ENCODE measurements at places on chromosomes 7 and 10.

GRCh38 chr7:96273716-96274115, 48.2 kb downstream of the SLC25A13 start:
- DNase-seq, result no peak

DNA sequence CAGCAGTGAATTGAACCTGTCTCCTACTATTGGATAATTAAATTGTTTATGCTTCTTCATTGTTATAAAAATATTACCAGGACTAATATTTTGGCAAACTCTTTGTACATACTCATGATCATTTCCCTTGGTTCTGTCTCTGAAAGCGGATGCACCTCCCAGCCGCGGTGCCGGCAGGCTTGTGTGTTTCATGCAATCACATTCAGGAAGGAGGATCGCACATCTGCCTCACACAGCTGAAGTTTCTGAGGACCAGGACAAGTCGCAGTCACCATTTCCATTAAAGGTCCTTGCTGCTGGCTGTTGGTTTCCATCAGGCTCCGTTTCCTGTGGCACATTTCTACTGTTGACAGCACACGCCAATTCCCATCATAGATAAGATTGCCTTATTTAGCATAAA, 117.8 kb upstream of the SHH start:
- no peak for DNase-seq

DNA sequence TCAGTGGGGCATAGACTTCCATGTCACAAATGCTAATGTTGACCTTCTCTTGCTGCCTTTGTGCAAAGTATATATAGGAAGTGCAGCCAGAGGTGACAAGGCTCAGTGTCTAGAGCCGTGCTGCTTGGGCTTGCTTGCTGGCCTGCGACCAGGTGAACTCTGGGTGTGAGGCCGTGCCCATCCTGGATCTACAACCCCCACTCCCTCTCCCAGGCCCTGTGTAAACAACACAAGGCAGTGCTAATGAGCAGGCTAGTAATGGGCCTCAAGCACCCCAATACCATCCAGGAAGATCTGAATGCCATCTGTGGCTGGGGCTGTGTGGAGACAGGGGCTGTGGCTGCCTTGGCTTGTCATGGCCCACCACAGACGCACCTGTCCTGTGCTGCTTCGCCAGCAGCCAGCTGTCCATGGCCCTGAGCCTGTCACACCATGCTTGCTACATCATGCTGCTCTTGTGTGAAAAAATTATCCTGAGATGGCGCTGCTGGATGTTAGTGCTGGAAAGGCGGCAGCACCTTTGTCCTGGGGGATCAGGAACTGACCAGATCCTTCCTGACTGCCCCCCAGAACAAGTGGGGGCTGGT, 107.6 kb upstream of the ZNF92 start:
- no peak for DNase-seq

GRCh38 chr10:35827783-35828182, 185.7 kb upstream of the FZD8 start:
- no peak for DNase-seq

DNA sequence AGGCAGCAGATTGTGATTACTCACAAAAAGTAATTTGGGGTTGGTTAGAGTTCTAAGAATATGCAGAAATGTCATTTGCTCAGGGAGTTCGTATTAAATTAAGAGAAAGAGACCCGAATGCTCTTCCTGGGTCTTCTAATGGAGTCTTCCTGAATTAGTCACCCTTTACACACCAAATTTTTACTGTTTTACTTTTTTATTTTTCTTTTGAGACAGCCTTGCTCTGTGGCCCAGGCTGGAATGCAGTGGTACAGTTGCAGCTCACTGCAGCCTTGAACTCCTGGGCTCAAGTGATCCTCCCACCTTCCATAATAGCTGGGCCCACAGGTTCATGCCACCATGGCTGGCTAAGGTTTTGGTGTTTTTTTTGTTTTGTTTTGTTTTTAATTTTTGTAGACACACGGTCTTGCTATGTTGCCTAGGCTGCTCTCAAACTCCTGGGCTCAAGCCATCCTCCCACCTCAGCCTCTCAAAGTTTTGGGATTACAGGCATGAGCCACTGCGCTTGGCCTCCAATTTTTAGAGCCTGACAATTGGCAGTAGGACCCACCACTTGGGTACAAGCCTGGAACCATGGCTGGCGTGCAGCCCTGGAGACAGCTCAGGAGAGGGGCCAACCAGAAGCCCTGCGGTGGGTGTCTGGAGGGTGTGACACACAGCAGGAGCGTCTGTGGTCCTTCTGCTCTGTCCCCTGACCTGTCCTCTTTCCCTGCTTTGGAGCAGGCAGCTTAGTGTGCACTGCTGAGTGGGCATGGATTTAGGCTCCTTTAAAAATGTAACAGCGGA, 16.4 kb upstream of the BHLHA15 start:
- DNase-seq, result no peak

DNA sequence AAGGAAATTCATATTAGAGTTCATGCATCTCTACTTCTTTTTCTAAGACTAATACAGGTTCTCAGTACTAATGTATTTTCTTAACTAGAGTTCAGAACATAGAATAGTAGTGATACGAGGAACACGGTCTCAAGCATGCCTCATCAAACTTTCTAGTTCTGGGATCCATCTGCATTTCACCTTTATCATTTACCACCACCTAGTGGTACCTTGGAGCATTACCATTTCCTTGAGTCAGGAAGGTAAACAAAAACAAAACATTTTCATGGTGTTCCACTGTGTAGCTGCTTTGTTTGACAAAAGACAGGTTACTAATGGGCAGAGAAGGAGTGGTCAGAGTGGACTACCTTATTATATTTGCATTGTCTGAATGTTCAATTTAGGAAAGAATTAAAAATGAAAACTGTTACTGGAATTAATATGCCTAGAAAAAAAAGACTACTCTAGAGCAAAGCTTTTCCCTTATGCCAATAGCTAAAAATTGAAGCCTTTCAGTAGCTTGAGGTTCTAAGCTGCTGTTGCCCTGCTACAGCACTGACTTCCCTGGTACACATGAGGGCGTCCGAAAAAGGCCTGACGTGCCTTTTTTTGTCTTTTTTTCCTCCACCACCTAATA, 44.5 kb downstream of the STARD3NL start:
- peak; percentile 75 for DNase-seq

DNA sequence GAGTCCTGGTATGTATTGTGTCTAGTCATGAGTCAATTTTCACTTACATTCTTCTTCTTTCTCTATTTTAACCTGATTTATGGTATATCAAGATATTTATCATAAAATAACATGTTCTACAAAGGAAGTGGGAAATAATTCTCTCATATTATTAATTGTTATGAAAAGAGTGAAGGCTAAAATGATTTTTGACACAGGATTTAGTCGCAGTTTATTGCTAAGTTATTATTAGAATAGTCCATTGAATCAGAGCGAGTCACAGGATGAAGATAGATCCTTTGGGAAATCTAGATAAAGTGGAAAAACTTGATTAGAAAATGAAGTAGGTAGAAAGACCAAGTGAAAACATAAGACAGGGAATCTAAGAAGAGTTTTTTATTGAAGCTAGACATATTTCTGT, 184.3 kb upstream of the DGKB start:
- DNase-seq, result no peak

- no peak for DNase-seq
Measured at GRCh38 chr10:128091636-128092210, 34.5 kb downstream of the MKI67 start.

DNA sequence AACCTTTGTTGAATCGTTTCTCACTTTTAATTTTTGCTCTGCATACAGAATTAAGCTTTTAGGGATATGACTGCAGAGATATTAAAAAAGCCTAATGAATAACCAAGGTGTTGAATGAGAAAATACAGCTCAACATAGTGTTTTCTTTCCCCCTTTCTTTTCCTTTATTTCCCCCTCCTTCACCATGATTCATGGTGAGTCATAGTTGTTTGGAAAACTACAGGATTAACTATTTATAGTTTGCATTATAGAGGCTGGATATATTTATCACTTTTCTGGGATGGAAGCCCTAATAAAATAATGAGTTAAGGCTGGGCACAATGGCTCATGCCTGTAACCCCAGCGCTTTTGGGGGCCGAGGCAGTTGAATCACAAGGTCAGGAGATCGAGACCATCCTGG, 115.0 kb downstream of the DNAJB9 start:
- no peak for DNase-seq

- DNase-seq, result no peak
Measured at GRCh38 chr7:33869176-33869575, 36.2 kb upstream of the BMPER start.

GRCh38 chr10:45224219-45224841, 91.1 kb downstream of the OR13A1 start:
- no peak for DNase-seq

DNA sequence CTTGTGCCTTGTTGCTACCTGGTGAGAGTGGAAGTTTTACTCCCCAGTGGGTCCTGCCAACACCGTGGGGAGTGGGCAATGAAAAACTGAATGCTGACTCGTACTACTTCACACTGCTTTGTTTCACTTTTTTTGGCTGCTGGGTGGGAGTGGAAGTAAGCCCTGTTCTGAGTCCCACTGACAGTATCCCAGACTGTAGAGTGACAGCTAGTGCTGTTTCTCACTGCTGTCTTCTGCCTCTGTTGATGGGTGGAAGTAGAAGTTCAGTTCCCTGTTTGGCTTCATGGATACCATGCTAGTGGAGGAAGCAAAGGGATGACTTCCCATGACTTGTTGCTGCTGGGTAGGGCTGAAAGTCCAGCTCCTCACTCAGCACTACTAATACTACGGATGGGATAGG, 98.4 kb downstream of the STK31 start:
- DNase-seq, result no peak

DNA sequence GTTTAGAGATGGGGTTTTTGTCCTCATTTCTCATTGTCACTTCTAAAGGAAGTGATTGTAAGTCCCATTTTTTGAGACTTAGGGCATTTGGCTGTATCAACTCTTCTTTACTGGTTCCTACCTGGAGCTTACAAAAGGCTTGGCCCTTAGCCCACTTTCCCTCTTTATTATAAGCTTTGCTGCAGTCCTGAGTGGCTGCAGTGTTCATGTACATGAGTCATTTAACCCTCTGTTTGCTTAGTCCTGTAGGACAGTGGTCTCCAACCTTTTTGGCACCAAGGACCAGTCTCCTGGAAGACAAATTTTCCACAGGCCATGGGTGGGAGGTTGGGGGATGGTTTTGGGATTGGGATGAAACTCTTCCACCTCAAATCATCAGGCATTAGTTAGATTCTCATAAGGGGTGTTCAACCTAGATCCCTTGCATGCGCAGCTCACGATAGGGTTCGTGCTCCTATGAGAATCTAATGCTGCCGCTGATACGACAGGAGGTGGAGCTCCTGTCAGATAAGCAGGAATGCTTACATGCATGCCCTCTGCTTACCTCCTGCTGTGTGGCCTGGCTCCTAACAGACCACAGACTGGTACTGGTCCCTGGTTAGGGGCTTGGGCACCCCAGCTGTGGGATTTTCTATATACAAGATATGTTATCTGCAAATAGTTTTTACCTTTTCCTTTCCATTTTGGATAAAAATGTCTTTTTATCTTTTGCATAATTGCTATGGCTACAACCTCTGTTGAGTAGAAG, 99.7 kb downstream of the CCSER2 start:
- DNase-seq, result no peak

DNA sequence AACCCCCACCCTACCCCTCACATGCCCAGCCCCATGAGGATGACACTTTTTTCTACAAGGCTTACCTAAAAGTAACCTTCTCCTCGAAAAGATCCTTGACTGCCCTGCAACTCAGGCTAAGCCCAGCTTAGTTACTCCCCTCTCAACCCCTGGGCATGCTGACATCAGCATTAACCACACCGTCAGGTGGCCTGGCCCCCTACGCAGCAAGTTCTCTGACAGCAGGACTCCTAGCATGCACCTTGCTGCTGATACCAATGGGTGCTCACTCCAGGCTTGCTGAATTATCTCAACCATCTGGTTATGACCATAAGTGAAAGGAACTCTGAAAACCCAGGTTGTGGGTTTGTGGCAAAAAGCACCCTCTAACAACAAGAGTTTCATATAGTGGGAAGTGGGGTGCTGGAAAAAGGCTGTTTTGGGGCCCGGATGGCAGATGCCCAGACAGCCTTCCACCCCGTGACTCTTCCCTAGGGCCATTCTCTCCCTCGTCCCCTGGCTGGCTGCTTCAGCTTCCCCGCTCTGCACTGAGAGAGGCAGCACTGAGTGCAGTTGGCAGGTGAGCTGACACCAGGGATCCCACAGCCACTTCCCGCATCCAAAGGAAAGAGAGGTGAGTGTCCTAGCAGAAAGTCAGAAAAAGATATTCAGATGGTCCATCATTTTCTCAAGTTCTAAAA, 518.9 kb downstream of the KCNMA1 start:
- DNase-seq, result no peak

GRCh38 chr7:158955146-158955870, 99.0 kb downstream of the DYNC2I1 start:
- DNase-seq, result no peak

DNA sequence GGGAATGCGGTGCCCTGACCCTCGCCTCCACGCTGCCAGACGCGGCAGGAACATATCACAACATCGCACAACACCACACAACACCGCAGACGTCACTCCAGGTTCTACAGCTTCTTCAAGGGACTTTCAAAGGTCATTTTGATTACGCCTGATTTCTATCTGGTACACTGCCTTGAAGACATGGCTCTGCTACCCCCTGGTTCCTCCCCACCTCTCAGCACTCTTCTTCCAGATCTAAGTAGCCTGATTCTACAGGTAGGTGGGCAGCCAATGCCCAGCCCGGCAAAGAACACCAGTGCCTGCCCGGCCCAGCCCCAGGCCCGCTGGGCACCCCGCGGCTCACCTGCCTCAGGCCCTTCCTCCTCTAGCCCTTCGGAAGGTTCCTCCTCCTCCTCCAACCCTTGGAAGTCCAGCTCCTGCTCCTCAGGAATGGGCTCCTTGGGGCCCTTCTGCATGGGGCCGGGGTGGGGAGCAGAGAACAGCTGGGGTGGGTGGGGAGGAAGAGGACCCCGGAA, 8.4 kb downstream of the GIGYF1 start:
- DNase-seq, result no peak

DNA sequence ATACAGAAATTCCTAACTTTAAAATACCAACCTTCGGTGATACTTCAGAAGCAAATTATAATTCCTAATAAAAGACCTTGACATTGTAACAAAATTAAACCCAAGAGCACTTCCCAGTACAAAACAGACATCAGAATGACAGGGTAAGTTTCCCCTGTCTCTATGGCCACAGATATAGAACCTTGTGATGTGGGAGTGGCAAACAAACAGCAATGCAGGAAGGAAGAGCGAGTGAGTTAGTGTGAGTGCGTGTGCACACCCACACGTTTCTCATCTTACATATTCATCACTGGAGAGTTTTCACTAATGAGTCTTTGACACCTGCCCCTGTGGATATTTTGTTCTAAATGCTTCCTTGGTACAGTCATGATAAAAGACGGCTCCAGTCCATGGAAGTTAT, 72.2 kb downstream of the VWC2 start:
- DNase-seq, result no peak

Measured in KBM-7 (cell line).